Endodermal cell (in vitro differentiated cells): ENCODE measurements at places on chromosomes 12 and 14. TPM values are rescaled to one million over a fixed set of nuclear protein-coding genes. Genes with fewer than 3 reads are reported as not detected.
A peak's percentile ranks its signal among the peaks of the same experiment; 100 is the strongest.

DNA sequence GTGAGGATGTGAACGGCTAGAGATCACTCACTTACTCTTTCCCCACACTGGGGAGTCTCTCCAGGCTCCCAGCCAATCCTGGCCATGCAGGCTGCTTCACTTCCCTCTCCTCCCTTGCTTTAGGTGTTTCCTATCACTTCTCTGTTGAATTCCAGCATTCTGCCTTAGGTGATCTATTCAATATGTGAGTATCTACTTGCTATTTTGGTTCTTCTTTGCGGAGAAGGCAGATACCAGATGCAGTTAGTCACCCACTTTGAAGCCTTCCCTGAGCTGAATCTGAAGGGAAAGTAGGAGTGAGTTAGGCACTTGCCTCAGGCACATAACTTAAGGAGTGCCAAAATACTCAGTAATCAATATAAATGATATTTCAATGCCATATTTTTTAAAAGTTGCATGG lies 36.0 kb upstream of the FAR2 start:
- no peaks in the 10 kb centered on the region for H3K27me3 ChIP-seq
- H3K4me3 ChIP-seq = no peak overlapping the region
- H3K27ac ChIP-seq = no peak overlapping the region
- no peak for DNase-seq
- H3K4me1 ChIP-seq = no peaks in the 10 kb centered on the region

- H3K27me3 ChIP-seq = no peaks in the 10 kb centered on the region
- H3K27ac ChIP-seq = no peak overlapping the region
- DNase-seq = no peak
- H3K4me1 ChIP-seq = no peaks in the 10 kb centered on the region
- H3K4me3 ChIP-seq = peak overlapping the region; percentile 81
- no peaks in the 10 kb centered on the region for H3K36me3 ChIP-seq
Measured at GRCh38 chr14:89418452-89418851, 1.4 kb upstream of the FOXN3 start.

- H3K27ac ChIP-seq = no peak overlapping the region
- H3K36me3 ChIP-seq = no peaks in the 10 kb centered on the region
- DNase-seq = peak; percentile 49
Measured at GRCh38 chr12:94265966-94266745, 117.8 kb downstream of the PLXNC1 start.

GRCh38 chr14:57928732-57929131 lies 62.8 kb upstream of the SLC35F4 start:
- no peak for DNase-seq
- no peak overlapping the region for H3K27ac ChIP-seq
- H3K27me3 ChIP-seq = no peaks in the 10 kb centered on the region
- no peaks in the 10 kb centered on the region for H3K36me3 ChIP-seq

DNA sequence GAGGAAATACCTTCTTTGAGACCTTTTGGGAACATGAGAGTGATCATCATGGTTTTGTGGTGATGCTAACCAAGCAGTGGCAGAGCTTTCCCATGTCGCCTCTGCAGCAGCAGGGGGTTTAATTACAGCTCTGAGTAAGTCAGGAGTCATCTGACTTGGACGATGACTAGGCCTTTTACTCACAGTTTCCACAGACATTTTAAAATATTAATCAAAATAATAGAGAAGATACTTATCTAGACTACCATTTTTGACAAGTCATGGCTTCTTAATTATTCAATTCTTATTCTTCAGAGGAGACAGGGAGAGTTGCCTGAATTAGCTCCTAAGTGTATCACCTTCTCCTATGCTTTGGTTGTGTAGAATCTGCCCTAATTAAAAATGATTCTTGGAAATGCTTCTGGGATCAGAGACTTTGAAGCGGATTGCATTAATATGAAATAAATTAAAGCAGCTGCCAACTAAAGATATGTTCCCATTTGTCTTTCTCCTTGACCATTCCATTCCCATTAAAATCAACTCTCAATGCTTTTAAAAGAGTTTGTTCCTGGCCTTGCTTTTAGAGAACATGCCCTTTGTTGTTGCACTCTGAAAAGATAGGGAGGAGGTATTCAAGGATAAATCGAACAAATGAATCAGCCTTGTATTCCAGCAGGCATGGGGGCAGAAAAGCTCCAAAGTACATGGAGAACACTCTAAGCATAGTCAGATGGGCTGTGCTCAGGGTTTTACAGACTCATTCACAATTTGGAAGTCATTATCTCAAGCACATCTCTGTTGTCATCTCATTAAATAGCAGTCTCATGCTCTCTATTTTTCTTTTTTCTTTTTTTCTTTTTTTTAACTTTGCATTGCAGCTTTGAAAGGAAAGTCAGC lies 7.7 kb upstream of the IFNG-AS1 start:
- no peaks in the 10 kb centered on the region for H3K36me3 ChIP-seq
- no peak overlapping the region for H3K27ac ChIP-seq
- H3K27me3 ChIP-seq = no peaks in the 10 kb centered on the region

DNA sequence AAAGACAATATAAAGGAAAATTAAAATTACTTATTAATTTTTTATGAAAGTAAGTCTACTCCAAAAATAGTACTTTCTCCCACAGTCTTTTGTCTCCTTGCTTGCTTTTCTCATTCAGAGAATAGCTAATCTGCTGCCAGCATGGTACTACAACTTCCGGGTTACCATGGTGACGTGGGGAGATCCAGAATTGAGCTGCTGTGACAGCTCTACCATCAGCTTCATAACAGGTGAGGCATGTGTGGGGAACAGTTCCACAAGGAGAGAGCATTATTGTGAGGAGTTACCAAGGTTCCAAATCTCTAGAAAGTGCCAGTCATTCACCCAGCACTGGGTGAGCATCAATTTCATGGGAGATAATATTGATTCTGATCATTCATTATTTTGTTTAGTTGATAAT lies 197.8 kb downstream of the PTPRO start:
- H3K36me3 ChIP-seq = no peaks in the 10 kb centered on the region
- no peak overlapping the region for H3K4me3 ChIP-seq
- peak; percentile 68 for DNase-seq
- H3K4me1 ChIP-seq = no peaks in the 10 kb centered on the region
- H3K27me3 ChIP-seq = no peaks in the 10 kb centered on the region

- peaks cover 16% of the 10 kb centered on the region for H3K4me1 ChIP-seq
- no peak for DNase-seq
- no peak overlapping the region for H3K27ac ChIP-seq
- H3K36me3 ChIP-seq = peaks cover 62% of the 10 kb centered on the region
Measured at GRCh38 chr14:39177168-39177545, 2.1 kb downstream of the PNN start.

- H3K27me3 ChIP-seq = no peaks in the 10 kb centered on the region
- DNase-seq = no peak
- no peaks in the 10 kb centered on the region for H3K36me3 ChIP-seq
- no peak overlapping the region for H3K4me3 ChIP-seq
- no peaks in the 10 kb centered on the region for H3K4me1 ChIP-seq
- H3K27ac ChIP-seq = no peak overlapping the region
Measured at GRCh38 chr14:83290447-83290846, 1756.8 kb upstream of the SEL1L start.

DNA sequence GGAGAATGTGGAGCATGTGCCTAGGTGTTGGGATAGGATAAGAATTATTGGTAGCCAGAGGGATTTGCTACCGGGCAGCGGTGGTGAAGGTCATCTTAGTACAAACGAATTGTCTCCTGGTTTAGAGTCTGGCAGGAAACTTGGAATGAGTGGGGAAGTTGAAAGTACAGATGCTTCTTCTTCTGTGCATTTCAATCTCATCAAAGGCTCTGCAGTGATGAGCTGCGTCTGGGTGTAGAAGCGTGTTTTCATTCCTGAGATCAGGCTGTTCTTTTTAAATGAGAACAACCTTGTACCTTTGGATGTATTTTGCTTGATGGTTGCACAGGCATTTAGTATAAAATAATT lies 2.1 kb downstream of the WNK1 start:
- peaks cover 6% of the 10 kb centered on the region for H3K36me3 ChIP-seq
- no peak for DNase-seq
- no peaks in the 10 kb centered on the region for H3K27me3 ChIP-seq
- peak overlapping the region; percentile 99 for H3K4me3 ChIP-seq
- peaks cover 11% of the 10 kb centered on the region for H3K4me1 ChIP-seq
- no peak overlapping the region for H3K27ac ChIP-seq

DNA sequence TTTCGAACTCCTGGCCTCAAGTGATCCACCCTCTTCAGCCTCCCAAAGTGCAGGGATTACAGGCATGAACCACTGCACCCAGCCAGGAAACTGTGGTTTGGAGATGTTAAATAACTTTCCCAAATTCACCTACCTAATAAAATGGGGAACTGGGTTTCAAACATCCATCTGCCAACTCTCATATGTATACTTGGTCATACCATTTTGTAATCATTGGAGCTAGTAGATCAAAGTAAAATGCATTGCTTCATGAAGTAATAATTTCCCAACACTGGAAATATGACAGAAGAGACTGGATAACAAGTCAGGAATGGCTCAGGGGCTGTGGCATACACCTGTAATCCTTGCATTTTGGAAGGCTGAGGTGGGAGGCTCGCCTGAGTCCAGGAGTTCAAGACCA lies 5.3 kb upstream of the HECTD1 start:
- no peak overlapping the region for H3K27ac ChIP-seq
- no peaks in the 10 kb centered on the region for H3K27me3 ChIP-seq
- no peak for DNase-seq
- no peaks in the 10 kb centered on the region for H3K4me1 ChIP-seq
- H3K36me3 ChIP-seq = no peaks in the 10 kb centered on the region

- peaks cover 16% of the 10 kb centered on the region for H3K4me1 ChIP-seq
- H3K27ac ChIP-seq = no peak overlapping the region
Measured at GRCh38 chr14:25658988-25659387, 609.0 kb upstream of the STXBP6 start.

LRTM2 gene
- total RNA-seq = 0.40 TPM in 1 of 2 replicates, not detected in the other

PRR4 gene
- total RNA-seq = 6.3 and 7.9 TPM in 2 replicates

MMAB gene
- 22.6 to 29.9 TPM (median 24.9 TPM) in 3 replicates for total RNA-seq

SNRNP35 gene
- 15.8 to 24.9 TPM (median 17.9 TPM) in 3 replicates for total RNA-seq

CREBL2 gene
- total RNA-seq = 23.4 to 27.2 TPM (median 27.0 TPM) in 3 replicates

NUMB gene
- 75.1 to 85.7 TPM (median 79.9 TPM) in 3 replicates for total RNA-seq

CNOT2 gene
- total RNA-seq = 93.9 and 96.2 TPM in 2 replicates

POTEM gene
- not detected in 3 replicates for total RNA-seq
